Foreskin fibroblast (primary cell): ENCODE measurements at places on chromosomes 13 and 19.

DNA sequence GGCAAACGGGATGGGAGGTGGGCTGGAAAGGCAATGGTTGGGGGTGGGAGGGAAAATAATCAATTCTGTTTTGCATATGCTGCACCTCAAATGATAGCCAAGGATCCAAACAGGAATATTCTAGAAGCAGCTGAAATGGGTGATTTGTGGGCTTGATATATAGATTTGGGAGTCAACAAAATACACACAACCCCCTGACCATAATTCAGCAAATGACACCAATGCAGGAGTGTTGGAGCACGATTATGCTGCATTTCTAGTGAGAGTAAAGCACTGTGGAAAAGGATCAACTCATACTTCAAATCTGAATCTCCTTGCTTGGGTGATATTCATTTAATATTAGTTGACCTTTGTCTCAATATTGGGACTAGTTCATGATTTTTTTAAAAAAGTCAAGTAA lies 36.0 kb downstream of the LCP1 start:
- no peak for DNase-seq

GRCh38 chr19:7401694-7402093 lies 53.0 kb downstream of the ARHGEF18 start:
- no peak for DNase-seq

GRCh38 chr13:73531014-73531413 lies 472.2 kb downstream of the KLF5 start:
- no peak for DNase-seq

- DNase-seq: peak; percentile 64
Observed at GRCh38 chr19:6720369-6721137, at the start of gene C3. TSS of gene C3 (minus strand) at chr19:6720650. CDS start at chr19:6720589, 61 bp downstream.

DNA sequence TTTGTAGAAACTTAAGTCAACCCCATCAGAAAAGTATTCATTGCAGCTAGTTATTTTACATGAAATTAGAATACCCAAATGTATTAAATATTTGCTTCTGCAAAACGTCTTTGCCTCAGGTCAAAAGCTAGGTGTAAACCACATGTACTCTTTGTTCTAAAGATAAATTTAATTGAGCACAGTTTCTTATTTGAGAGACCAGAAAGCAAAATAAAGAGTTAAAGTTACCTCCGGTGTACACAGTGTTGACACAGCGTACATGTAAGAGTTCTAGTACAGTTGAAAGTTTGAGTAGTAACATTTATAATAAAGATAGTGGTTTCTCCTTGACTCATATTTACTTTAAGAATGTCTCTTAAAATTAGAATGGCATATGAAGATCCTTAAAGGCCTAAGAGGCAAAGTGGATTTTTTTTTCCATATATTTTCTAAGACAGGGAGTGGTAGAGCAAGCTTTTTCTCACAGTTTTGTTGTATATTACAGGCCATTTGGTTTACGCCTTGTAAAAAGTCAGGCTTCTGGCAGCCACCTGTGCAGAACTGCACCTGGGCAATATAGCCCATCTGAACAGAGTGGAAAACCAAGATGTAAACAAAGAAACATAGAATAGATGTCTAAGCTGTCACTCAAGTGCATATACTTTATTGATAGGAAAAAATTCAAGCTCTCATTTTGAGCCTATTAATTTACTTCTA lies 2.9 kb downstream of the LRCH1 start:
- DNase-seq: no peak

GRCh38 chr19:42601811-42602443 lies 7.2 kb upstream of the CEACAM8 start:
- peak; percentile 16 for DNase-seq

- no peak for DNase-seq
Observed at GRCh38 chr13:24734950-24735349, 29.0 kb upstream of the RNF17 start.

- DNase-seq: peak; percentile 68
Observed at GRCh38 chr13:110874508-110874960, 40.3 kb downstream of the ANKRD10 start.

DNA sequence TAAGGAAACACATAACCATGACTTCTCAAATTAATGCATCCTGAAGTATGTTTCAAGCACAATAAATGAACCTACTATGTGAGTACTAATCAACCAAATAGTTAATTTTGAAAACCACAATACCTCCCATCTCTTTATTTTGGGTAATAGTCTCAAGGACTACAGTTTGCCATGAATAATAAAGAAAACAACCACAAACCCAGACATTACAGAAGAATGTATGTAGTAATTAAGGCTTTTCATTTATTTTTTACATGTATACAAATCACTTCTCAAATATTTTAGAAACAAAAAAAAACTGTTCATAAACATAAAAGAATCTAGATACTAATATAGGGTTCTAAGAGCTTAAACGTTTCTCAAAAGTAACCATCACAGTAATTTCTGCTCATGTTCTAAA lies 6.8 kb downstream of the KATNAL1 start:
- no peak for DNase-seq

- DNase-seq: no peak
Observed at GRCh38 chr19:408441-408901, 476 bp downstream of the C2CD4C start.

- DNase-seq: no peak
Observed at GRCh38 chr19:54345938-54346386, 7.0 kb upstream of the LILRA4 start.

GRCh38 chr13:85095418-85096272 lies 703.6 kb downstream of the SLITRK6 start:
- DNase-seq: no peak

DNA sequence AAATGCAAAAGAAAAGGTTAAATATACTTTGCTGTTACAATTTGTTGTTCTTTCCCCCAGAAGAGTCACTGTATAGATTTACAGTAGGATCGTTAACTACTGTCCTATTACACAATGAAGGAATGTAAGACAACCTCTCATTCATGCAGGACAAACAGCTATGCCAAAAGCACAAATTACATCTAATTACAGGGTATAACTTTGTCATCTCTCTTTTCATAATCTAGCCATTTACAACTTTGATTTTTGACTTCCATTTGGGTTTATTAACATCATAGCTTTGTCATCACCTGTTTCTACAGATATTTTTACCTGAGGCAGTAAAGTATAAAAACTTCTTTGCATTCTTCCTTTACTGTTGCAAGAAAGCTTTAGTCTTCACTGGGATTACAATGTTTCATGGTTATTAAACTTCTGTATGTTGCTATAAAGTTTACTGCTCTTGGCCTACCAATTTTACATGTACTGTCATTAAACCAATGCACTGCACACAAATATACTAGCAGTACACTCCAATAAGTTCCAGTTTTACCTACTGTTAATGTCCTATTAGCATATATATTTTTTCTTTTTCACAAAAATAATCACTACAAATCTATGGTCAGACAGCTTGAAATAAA lies 18.9 kb downstream of the MICU2 start:
- DNase-seq: no peak

DNA sequence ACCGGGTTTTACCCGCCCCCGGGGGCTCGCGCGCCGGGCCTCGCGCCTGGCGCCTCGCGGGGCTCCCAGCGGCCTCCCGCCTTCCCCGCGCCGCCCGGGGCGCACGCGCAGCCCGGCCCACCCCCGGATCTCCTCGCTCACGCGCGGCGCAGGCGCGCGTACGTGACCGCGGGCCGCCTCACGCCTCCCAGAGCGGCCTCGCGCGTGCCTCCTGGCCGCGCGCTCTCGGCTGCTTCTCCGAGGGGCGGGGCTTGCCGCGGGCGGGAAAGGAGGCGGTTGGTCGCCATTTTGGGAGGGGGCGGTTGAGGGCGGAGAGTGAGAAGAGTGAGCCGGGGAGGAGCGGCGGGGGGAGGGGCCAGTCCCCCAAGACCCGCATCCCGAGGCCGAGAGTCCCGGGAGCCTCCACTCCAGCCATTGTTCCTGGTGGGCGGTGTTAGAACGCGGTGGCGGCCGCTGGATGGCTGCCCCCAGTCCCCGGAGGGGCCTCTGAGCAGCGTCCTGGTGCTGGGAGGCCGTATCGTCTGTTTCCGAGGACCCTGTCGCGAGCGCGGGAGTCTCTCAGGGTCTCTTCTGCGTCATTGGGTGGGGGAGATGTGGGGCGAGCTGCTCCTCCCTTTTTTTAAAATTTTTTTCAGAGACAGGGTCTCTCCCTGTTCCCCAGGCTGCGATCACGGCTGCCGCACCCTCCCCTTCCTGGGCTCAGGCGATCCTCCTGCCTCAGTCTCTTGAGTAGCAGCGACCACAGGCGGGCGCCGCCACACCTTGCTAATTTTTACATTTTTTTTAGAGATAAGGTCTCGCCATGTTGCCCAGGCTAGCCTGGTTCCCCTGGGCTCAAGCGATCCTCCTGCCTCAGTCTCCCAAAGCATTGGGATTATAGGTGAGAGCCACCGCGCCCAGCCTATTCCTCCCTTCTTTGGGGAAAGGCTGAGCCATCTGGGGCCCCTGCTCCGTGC lies at the start of gene ZNF541:
Gene ZNF541 (minus strand): TSS at position 78 of the 956 bp plus-strand sequence. CDS start 17,292 bp downstream, outside the sequence.
- peak; percentile 63 for DNase-seq

DNA sequence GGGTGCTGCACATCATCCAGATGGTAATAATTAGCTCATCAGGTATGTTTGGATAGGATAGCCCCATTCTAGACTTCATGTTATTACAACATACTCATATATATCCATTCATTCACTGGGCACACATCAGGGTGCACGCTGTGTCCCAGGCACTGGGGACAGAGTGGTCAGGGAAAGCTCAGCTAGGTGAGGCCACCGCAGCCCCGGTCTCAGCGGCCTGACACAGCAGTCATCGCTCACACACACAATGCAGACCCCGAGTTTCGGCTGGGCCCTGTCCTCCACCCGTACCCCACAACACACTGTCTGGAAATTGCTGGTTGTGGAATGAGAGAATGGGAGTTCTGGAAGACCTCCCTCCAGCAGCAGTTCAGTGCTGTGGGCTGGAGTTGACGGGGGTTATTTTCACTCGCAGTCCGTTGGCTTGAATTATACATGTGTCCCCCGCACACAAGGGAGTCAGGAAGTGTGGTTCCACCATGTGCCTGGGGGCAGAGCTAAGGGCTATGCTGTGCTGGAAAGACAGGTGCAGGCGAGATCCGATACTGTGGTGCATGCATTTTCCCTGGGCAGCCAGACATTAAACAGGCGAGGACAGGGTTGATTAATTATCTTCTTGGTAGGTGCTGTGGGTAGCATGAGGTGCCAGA lies 257.6 kb downstream of the TEX29 start:
- DNase-seq: no peak
